ENCODE measurements at places on chromosomes 3 and 15.

GRCh38 chr3:100046986-100047385, 67.3 kb downstream of the FILIP1L start:
- no peak for DNase-seq

GRCh38 chr3:177585271-177585670, 388.0 kb upstream of the TBL1XR1 start:
- no peak for DNase-seq

DNA sequence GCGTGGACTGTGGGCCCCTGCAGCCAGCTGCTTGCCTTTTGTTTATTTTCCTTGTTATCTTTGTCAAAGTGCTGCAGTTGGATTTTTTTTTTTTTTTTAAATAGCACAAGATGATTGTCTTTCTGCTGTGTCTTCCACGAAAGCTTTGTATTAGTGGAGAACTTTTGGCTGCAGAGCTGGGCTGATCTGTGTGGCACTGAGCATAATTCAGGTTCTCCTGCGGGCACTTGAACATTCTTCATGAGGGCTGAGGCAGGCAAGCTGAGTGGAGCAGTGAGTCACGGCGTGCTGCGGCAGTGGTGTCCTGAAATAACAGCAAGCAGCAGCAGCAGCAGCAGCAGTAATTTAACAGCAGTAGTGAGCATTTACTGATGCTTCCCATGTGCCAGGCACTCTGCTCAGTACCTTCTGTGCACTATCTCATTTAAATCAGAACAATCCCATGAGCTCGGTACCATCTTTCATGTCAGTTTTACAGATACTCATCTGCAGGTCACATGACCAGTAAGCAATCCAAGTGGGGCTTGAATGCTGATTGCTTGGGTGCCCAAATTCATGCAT, 45.8 kb downstream of the MITF start:
- DNase-seq = no peak

DNA sequence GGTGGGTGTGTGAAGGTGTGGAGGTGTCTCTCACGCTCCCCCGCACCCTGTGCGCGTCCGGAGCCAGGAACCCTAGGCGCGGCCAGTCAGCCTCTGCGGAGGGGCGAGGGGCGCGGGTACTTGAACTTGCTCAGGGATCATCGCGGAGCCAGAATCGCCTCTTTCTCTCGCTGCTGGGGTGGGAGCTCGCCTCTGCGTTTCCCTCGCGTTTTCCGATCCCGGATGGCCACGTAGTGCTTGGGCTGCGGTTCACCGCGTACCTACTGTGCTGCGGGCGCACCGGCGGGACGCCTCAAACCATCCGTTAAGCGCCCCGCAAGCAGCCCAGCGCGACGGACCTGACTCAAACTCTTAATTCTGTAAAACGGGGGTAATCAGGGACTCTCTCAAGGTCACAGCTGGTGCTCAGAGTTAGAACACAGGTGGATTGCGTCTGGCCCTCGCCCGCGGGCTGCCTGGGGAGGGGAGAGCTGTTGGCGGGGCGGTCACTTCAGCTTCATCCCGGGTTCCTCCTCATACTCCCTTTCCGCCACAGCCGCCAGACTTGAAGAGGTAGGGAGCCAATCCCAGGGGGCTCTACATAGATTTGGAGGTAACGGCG, 686 bp downstream of the MYRIP start:
- DNase-seq = no peak

Measured in activated CD4-positive, alpha-beta T cell treated with anti-CD3 and anti-CD28 coated beads for 48 hours (primary cell).